ENCODE measurements at places on chromosomes 13 and 19. TPM values are rescaled to one million over a fixed set of nuclear protein-coding genes. Genes with fewer than 3 reads are reported as not detected.

ZNF675 gene
- total RNA-seq, result 11.1 TPM

FCAR gene
- not detected for total RNA-seq

CEACAM19 gene
- total RNA-seq, result 0.56 TPM

BEST2 gene
- not detected for total RNA-seq

PDE4C gene
- total RNA-seq, result 0.18 TPM

MBD3L2 gene
- not detected for total RNA-seq

TMEM272 gene
- total RNA-seq, result not detected

MUC16 gene
- not detected for total RNA-seq

CTU1 gene
- 2.2 TPM for total RNA-seq

FUT6 gene
- total RNA-seq, result not detected

PCDH9 gene
- 10.2 TPM for total RNA-seq

FUT2 gene
- total RNA-seq, result not detected

P2RY11 gene
- total RNA-seq, result 0.54 TPM

CRB3 gene
- not detected for total RNA-seq

ZNF526 gene
- 13.6 TPM for total RNA-seq

FBXL12 gene
- total RNA-seq, result 8.1 TPM

ZNF850 gene
- 7.2 TPM for total RNA-seq
